ENCODE measurements at places on chromosomes 1 and 21. TPM values are rescaled to one million over a fixed set of nuclear protein-coding genes. Genes with fewer than 3 reads are reported as not detected.

- no peak for DNase-seq
Measured at GRCh38 chr1:164977561-164977960, 379.0 kb downstream of the LMX1A start.

The TMPRSS2 gene
- total RNA-seq: not detected

GRCh38 chr1:235941876-235942624 lies 75.3 kb upstream of the LYST start:
- no peak for DNase-seq

The SLC27A3 gene
- total RNA-seq: 1.2 TPM

The C1orf94 gene
- total RNA-seq: not detected

The TMEM35B gene
- 22.4 TPM for total RNA-seq

GRCh38 chr1:173445164-173445563 lies 32.0 kb upstream of the PRDX6 start:
- no peak for DNase-seq

The B3GALT2 gene
- not detected for total RNA-seq

The RIMKLA gene
- 2.7 TPM for total RNA-seq

The CLCNKB gene
- total RNA-seq: 0.22 TPM

DNA sequence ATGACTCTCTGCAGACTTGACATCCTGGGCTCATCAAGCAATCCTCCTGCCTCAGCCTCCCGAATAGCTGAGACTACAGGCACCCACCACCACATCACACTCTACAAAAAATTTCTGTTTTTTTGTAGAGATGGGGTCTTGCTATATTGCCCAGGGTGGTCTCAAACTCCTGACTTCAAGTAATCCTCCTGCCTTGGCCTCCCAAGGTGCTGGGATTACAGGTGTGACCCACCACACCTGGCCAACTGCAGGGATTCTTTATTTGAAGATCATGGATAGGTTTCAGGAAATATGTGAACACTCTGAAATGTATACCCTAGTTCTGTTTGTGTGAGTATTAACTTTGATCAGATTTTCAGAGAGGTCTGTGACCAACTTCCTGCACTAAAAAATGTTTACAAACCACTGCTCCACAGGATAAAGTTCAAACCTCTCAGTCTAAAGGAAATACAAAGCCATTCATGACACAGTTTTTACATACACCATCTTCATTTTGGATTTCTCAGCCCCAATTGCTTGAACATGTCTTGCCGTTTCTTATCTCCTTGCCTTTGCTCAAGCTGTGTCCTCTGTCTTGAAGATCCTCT lies 252.3 kb upstream of the FGGY start:
- no peak for DNase-seq

DNA sequence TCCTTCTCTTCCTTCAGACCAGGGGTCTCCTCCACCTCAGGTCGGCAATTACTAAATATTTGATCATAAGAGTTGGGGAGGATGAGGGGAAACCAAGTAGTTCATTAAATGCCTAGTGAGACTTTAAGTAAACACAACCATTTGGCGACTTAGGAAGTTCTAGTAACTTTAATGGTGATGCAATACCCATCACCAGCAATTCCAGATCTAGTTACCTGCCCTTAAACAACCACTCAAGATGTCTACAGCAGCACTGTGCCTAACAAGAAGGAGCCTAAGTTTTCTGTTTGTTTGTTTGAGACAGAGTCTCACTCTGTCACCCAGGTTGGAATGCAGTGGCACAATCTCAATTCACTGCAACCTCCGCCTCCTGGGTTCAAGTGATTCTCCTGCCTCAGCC lies 56.6 kb upstream of the L1TD1 start:
- DNase-seq: no peak

GRCh38 chr1:115112496-115113375 lies 23.4 kb upstream of the TSPAN2 start:
- peak; percentile 11 for DNase-seq

The GPR89B gene
- total RNA-seq: 29.1 TPM

- DNase-seq: no peak
Measured at GRCh38 chr1:152348447-152348846, 11.4 kb downstream of the FLG2 start.

The PCP4L1 gene
- total RNA-seq: not detected

- no peak for DNase-seq
Measured at GRCh38 chr1:225963735-225964530, 22.9 kb upstream of the LEFTY2 start.

The NEGR1 gene
- total RNA-seq: 2.3 TPM

DNA sequence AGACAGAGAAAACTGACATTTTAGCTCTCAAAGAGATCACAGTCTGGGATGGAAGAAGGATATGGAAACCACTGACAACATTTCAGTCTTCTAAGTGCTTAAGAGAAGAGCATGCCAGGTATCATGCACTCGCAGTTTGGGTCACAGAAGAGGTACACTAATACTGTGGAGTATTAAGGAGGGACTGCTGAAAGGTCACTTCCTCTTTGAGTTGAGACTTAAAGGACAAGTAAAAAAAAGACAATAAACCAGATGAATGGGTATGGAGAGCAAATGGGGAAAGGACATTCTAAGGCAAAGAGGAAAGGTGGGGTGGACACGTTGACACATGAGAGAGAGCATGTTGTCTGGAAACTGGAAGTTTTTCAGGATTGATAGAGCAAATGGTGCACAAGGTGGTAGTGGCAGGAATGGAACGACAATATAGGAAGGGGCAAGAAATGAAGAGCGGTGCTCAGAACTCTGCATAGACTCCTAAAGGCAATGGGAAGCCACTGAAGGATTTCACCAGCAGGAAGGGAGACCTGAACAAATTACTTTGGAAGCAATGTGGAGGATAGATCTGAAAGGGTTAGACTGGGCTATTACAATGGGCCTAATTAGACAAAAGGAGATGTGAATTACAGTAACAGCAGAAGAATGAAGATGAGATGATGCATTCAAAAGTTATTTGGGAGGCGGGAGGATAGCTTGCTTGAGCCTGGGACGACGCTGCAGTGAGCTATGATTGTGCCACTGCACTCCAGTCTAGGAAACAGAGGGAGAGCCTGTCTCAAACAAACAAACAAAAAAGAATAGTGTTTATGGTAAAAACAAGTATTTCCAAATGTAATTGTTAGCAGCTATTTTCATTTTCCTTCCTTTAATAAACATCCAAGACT lies 11.1 kb downstream of the DIPK1A start:
- peak; percentile 41 for DNase-seq

GRCh38 chr1:55741516-55741915 lies 526.4 kb upstream of the USP24 start:
- DNase-seq: no peak

DNA sequence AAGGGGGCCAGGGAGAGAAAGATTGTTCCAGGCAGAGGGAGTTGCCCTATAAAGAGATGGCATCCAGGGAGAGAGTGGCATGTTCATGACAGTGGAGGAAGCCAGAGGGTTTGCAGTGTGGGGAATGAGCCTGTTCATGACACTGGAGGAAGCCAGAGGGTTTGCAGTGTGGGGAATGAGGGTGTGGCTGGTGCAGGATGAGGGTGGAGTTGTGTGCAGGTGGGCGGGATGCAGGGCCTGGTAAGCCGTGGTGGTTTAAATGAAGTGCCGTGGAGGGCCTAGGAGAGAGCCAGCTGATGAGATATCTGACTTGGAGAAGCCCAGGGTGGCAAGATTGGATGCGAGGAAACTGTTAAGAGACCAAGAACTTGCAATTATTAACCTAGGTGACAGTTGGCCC lies 131.8 kb downstream of the CAMTA1 start:
- no peak for DNase-seq

DNA sequence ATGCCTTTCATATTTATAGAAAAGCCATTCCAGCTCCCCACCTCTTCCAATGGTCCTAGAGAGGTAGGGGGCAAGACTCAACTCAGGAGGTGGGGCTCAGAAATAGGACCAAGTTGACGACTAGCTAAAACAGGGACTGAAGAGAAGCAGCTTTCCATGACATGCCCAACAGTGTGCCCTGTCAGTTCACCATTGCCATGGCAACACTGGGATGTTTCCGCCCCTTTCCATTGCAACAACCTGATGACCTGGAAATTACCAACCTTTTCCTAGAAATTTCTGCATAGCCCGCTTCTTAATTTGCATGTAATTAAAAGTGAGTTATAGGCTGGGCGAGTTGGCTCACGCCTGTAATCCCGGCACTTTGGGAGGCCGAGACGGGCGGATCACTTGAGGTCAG lies 22.4 kb upstream of the INTS3 start:
- DNase-seq: no peak

DNA sequence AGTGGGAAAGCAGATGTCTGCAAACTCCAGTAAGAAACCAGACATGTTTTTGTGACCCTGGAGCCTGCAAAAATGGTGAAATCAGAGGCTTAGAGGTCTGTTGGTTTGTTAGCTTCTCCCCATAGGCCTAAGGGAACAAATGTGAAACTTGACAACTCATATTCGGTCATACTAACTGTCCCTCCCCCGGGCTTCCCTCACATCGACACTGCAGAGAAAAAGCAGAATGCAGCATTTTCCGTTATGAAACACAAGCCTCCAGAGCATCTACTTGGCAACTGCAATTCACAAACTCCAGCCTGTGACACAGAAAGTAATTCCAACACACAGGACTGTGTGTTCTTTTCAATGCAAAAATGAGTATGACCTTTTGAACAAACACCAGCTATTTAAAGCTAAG lies 3.7 kb downstream of the KCNA2 start:
- no peak for DNase-seq

DNA sequence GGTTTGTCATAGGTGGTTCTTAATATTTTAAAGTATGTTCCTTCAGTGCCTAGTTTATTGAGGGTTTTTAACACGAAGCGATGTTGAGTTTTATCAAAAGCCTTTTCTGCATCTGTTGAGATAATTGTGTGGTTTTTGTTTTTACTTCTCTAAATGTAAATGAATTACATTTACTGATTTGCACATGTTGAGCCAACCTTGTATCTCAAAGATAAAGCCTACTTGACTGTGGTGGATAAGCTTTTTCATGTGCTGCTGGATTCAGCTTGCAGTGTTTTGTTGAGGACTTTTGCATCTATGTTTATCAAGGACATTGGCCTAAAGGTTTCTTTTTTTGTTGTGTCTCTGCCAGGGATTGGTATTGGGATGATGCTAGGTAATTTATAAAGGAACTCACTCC lies 142.5 kb downstream of the PRDM2 start:
- DNase-seq: no peak

- DNase-seq: no peak
Measured at GRCh38 chr1:201253906-201254624, 29.2 kb upstream of the PKP1 start.

The TNFRSF1B gene
- total RNA-seq: 2.0 TPM

The RGS1 gene
- total RNA-seq: not detected
